ENCODE measurements at places on chromosomes 2 and 18.

DNA sequence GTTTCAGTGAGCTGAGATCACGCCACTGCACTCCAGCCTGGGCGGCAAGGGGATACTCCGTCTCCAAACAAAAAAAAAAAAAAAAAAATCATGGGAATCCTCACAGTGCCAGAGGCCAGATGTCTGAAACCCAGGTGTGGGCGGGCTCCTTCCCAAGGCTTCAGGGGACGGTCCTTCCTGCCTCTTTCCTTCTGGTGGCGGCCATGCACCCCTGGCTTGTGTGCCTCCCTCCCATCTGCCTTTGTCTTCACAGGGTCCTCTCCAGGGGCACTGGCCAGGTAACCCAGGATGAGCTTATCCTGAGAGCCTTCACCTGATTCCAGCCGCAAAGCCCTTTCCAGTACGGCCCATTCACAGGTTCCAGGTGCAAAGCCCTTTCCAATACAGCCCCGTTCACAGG, 40.9 kb upstream of the GPC1 start:
- no peak for DNase-seq

DNA sequence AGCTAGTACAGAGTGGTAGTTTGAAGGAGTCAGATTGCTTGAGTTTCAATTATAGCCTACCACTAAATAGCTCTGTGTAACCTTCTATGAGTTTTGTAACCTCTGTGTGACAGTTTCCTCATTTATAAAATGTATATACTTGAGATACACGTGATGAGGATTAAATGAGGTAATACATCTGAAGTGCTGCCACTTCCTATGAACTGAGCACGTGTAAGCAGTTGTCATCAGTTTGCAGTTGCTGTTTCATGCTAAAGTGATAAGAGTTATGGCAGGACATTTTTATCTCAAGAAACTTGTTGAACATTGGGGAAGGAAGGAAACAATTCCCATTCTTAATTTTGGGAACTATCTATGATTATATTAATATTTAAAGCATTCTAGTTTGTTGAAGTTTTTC, 38.5 kb downstream of the CARF start:
- no peak for DNase-seq

DNA sequence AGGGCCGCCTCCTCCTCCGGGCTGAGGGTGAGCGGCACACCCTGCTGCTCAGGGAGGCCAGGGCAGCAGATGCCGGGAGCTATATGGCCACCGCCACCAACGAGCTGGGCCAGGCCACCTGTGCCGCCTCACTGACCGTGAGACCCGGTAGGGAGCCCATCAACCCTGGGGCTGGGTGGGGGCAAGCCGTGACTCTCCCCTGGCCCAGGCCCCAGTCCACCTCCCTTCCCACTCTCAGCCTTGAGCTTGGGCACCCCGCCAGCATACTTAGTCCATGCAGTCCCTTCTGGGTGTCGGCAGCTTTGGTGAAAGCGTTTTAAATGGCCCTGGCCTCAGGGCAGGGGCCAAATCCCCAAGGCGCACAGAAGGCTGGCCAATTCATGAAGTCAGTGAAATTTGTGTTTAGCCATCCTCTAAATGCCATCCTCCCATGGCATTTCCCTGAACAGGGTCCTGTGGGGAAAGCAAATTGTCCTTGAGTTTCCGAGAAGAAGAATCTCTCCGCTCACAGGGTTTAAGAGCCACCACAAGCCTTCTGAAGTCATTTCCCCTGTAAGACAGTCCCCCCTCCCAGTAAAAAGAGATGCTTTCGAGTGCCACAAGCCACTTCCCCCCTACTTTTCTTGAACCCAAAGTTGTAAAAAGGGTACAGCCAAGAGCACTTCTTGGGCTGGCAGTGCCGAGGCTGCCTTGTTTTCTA, 17.2 kb downstream of the SPEG start:
- DNase-seq = no peak

DNA sequence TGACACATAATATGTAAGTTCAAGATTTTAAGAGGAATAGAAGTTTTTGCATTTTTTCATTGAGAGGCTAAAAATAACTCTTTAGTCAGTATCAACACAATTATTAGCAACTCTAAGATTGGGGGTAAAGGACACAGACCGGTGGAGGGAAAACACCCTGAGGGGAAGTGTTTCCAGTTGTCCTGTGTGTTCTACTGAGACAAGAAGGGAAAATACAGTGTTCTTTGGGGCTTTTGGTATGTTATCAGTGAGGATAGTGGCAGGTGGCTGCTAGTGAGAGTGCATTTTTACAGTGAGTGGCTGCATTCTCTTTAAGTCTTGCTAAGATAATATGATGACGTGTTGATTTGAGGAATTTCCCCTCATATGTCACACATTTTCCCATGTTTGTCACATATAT, 507.5 kb downstream of the PARD3B start:
- no peak for DNase-seq

- DNase-seq = no peak
Measured at GRCh38 chr2:219163156-219163555, 2.5 kb upstream of the NHEJ1 start.

DNA sequence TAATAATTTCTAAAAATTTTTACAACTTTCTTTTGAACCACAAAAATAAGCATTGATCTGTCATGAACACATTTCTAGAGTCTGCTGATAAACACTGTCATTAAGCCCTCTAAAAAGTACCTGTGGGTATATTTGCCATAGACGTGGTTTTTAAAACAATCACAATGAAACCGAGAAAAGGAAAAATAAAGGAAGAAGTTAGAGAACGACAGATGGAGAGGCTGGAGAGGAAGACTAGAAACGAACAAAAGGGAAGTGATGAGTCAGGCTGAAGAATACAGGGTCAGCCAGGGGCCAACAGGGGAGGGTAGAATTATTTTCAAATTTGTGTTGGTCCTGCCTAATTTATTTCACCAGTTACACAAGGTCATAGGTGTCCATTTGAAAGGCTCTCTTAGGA, 62.0 kb downstream of the MYL12B start:
- no peak for DNase-seq

GRCh38 chr2:102593516-102593915, 25.8 kb upstream of the SLC9A2 start:
- no peak for DNase-seq

- no peak for DNase-seq
Measured at GRCh38 chr2:233346930-233347329, 7.4 kb upstream of the DGKD start.

Measured in CD4-positive, alpha-beta T cell treated with Interleukin-6 at 100 ng/mL for 8 hours (primary cell).